T-helper 2 cell treated with Interferon-gamma antibody and Interleukin-4, amounts not matched to agents 5 μg/mL and 100 μg/mL, for 36 hours (primary cell): ENCODE measurements at places on chromosomes 7 and 10.

DNA sequence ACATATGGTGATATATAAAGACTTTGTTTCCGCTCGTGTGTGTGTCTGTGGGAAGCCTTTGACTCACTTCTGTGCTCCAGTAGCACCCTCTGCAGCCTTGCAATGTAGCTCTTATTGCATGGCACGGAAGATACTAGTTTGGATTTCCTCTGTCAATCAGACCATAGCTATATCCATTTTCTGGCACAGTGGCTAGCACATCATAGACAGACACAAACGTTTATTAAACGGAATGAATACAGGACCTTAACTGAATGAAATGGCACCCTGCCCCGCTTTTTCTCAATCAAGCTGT is 124.0 kb upstream of the PTPN20 start:
- peak; percentile 55 for DNase-seq

DNA sequence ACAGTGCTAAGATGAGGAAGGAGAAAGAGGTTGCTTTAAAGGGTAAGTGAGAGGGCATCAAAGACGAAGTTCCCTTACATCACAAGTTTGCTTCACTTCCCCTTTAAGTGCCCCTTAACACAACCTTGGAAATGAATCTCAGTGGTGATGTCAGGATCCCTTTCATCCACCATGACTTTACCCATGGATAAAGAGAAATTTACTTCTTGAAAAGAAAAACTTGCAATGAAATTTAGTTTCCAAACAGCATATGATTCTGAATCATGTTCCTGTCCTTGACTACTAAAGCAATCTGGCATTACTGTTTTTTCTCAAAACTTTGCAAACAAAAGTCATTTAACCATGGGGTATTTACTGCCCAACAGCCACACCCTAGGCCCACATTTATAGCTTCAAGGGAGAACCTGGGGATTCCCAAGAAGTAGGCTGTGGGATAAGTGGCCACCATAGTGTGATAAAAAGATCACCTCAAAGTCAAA is 135.9 kb downstream of the ITGB8 start:
- DNase-seq: no peak

DNA sequence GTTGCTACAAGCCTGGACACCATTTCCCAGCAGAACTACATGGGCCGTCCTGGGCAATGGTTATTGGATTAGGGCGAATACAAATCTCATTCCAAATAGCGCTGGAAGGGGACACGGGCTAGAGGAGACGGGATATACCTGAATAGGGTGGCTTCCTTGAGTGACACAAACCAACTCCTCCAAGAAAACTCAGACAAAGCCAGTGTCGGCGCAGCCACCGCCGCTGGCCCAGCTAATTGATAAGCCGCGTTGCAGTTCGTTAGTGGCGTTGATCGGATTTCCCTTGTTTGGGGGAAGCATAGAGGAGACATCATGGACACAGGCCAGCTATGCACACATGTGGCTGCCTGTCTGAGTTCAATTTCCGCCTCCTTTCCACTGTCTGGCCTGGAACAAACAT is 55.7 kb downstream of the EBF3 start:
- DNase-seq: no peak

DNA sequence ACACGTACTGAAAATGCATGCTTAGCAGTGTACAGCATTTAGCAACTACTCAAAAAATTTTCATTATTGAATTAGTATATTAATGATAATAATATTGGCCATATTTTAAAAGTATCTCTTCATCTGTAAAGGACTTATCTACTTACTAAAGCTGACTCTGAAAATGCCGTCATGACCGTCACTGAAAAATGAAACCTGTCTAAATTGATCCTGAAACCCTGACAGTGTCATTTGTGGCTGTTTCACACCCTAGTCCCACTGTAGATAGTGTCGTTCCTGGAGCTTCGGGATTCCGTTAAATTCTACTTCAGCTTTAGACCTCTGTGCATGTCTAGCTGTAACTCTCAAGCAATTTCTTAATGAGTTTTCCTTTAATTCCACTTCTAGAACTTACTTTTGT is 35.8 kb upstream of the EZH2 start:
- DNase-seq: no peak

DNA sequence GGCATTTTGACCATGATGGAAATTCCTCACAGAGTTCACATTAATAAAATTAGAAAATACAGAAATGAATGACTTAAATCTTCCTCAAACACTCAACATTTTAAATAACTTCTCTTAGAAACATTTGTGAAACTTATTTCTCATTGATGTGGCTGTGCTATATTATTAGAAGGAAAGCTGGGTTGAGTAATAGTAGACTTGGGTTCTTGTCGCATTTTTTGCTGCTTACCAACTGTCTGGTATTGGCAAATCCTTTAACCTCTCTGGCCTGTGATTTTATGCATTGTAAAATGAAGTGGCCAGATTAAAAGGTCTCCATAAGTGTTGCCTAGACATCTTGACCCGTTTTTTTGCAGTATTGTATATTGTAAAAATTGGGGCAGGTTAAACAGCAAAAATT is 66.5 kb downstream of the VPS50 start:
- DNase-seq: no peak
